Activated naive CD4-positive, alpha-beta T cell treated with anti-CD3 and anti-CD28 coated beads, Interleukin-2, amount 50 U/mL, for 16 hours (primary cell): ENCODE measurements at places on chromosomes 6 and 20.

GRCh38 chr20:62339647-62340062 lies 27.5 kb downstream of the LAMA5 start:
- DNase-seq = no peak

DNA sequence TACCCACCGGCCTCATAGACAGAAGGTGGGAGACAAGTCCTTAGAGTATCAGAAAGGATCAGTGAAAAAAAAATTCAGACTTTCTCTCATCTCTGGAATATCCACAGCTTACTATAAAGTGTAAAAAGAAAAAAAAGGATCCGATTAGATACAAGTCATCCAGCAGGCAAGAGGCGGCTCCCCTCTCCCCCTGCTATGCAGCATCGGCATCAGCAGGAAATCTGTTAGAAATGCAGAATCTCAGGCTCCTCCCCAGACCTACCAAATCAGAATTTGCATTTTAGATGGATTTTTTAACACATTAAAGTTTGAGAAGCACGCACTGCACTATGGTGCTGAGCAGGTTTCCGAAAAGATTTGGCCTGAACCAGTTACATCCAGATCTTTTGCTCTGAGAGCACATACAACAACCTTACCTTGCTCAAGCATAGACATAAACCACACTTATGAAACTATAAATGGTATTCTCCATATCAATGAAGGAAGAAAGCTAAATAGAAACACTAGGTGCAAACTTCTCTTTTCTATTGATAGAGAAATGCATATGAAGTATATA lies 117.0 kb upstream of the POU3F2 start:
- DNase-seq = no peak

- DNase-seq = no peak
Observed at GRCh38 chr6:169970306-169970988, 219.0 kb downstream of the ERMARD start.

GRCh38 chr6:77666340-77666739 lies 13.5 kb downstream of the MEI4 start:
- no peak for DNase-seq

- no peak for DNase-seq
Observed at GRCh38 chr20:58693226-58694006, 816 bp downstream of the NPEPL1 start.

DNA sequence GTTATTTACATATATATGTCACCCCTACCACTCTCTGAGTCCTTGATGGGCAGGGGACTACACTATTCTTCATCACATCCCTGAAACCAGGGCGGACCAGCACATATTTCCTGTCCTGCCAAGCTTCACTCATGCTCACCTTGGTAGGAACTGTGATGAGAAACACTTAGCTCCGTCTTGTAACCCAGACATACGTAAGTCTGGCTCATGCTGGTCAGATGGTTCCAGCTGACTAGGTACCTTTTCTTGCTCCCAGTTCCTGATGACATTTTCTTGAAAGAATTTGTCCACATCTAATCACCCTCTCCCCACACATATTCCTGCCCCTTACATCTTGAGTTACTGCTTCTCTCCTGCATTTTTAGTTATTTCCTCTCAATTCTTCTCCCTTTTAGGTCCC lies 122.2 kb upstream of the MYLIP start:
- DNase-seq = no peak

DNA sequence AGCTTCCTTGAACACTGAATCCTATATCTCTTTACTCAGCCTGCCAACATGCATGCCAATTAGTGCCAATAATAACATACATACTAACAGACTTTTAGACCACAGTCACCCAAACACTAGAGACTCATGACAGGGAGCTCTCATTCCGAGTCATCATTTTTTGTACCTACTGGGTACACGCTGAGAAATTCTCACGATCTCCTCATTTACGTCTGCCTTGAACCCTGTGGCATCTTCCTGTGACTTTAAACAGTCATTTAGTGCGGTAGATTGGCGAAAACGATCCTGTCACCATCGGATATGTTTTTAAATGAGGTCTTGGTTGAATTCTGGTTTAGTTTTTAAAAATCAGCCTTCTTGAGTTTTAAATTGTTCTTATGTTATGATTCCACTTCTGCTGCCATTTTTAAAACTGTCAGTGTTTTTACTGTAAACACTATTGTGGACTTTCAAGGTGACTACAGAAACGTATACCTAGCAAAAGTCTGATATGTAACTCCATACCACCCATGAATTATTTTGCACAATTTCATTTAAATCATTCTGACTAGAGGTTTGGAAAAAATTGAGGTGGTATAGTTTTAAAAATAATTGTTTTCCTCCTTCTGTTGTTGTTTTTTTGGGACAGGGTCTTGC lies 275.4 kb downstream of the TSHZ2 start:
- DNase-seq = no peak

GRCh38 chr6:101800598-101800997 lies 407.1 kb downstream of the GRIK2 start:
- no peak for DNase-seq

DNA sequence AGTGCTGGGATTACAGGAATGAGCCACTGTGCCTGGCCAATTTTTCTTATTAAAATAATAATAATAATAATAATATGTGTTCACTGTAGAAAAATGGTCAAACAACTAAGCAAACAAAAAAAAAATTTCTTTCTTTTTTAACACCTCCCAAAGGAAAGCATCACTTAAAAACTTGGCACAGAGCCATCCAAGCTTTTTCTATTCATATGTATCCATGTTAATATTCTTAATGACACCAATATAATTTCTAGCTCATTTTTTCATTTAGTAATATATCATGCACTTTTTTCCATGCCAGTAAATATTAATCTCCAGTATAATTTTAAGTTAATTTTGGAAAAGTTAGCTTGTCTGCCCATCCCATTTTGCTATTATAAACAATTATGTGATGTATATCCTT lies 101.8 kb downstream of the MBOAT1 start:
- no peak for DNase-seq

DNA sequence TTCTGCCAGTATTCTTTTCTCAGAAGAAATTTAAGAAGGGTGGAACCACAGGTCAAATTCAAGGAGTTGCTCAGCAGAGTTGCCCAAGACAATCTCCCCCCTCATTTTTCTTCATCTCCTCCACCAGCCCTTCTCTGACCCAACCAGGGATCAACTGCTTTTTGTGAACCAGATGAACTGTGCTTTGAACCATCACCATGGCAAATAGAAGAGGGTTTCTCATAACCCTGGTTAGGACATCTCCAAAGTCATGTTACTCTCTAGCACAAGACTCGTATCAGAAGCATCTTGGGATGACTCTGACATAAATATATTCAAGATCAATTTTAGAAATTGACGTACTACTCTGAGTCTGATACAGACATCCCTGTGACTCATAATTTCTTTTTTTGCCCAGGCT lies 130.7 kb downstream of the ALDH8A1 start:
- no peak for DNase-seq

GRCh38 chr6:161748535-161749416 lies 474.9 kb upstream of the AGPAT4 start:
- DNase-seq = no peak

DNA sequence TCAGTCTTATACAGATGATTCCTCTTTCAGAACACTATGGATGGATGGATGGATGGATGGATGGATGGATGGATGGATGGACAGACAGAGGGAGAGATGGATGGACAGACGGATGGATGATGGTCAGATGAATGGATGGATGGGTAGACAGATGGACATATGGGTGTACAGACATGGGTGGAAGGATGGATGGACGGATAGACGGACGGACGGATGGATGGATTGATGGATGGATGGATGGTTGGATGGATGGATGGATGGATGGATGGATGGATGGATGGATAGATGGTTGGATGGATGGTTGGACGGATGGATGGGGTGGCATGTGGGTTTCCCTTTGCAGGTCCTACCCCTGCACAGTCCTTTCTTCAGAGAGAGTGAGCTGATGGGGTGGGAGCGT lies 320.7 kb downstream of the CDH4 start:
- no peak for DNase-seq

DNA sequence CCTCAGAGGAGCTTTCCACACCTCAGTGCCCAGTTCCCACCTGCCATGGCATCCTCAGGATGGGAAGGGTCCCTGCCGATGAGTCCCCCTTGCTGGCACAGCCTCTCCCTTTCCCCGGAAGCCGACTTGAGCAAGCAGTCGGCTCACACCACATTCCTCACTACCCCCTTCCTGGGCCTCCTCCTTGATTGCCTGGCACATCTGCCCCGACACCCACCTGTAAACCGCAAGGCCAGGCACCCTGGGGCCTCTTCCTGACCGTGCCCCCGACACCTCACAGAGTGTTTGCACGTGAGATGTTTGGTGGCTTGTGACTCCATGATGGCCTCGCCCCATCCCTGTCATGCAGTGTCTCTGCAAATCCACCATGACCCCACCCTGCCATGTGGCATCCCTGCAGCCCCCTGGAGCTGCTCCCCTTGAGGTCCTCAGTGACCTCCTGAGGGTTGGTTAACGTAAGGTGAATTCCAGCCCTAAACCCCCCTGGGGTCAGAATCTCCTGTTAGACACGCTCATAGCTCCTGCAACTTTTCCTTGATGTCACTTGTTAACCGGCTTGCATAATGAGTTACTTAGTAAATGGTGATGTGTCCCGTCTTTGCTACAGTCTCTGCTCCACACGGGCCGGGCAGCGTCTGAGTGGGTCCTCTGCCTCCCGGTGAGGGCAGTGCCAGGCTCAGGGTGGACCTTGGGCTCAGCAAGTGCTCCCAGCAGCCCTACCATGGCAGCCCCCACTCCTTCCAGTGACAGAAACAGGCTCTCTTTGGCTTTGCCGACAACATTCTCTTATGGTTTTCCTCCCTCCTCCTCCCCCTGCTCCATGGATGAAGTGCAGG lies 115.9 kb upstream of the FRMD1 start:
- no peak for DNase-seq
